Stimulated activated CD8-positive, alpha-beta memory T cell treated with anti-CD3 and anti-CD28 coated beads, Interleukin-15, amount 100 ng/mL, for 4 hours (primary cell): ENCODE measurements at places on chromosomes 12 and 14.

- DNase-seq, result no peak
Measured at GRCh38 chr12:12365931-12366431, 9.1 kb downstream of the BORCS5 start.

DNA sequence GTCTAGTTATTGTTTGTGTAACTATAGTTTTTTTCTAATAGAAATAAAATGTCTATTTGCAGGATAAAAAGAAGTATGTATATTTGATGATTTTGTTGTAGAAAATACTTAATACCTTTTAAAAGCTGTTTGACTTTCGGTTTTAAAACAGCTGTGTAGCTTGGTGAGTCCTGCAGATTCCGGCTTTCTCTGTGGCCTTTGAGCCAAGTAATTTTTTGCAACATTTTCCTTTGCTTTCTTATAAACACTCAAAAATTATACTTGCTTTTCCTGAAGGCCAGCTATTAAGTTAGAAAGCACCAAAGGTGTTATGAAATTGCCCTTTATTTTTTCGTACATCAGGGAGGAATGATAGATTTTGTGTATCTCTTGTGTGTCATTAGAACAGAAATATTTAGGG, 63.6 kb downstream of the CRADD start:
- no peak for DNase-seq

- DNase-seq, result no peak
Measured at GRCh38 chr12:59500335-59500734, 95.5 kb upstream of the SLC16A7 start.

DNA sequence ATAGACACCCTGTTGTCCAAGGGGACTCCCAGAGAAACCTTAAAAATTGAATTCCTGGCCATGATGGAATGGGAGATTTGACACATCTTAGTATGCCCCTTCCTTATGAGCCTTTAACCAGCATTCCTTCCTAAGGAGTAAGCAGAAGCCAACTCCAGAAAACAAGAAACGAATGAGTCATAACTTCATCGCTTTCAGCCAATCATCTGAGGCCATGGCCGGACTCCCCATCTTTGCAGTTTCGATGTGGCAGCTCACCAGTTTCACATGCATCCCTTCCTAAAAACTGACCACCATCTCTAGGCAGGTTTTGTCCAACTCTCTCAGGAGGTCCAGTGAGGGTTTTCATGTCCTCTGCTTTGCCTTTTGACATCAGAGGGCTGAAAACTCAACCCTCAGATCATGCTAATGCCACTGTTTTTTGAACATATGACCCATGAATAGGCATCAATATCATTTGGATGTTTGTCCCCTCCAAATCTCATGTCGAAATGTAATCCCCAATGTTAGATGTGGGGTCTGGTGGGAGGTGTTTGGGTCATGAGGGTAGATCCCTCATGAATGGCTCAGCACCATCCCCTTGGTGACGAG, 19.9 kb downstream of the DAAM1 start:
- DNase-seq, result no peak

DNA sequence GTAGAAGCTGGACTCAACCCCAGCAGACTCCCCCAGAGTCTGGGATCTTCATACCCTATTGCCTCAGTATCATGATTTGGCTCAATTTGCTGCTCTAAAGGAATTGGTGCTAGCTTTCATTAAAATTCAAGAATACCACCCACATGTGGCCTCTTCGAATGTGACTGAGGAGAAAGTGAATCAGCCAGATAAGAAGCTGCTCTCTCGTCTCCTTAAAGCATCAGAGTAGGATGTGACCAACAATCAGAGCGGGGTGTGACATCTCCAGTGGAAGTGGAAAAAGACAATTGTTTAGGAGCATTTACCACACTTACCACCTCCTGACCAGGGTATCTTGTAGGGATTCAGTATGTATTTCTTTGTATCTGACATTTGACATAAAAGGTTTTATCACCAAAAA, 278.2 kb upstream of the DIO2 start:
- DNase-seq, result no peak

DNA sequence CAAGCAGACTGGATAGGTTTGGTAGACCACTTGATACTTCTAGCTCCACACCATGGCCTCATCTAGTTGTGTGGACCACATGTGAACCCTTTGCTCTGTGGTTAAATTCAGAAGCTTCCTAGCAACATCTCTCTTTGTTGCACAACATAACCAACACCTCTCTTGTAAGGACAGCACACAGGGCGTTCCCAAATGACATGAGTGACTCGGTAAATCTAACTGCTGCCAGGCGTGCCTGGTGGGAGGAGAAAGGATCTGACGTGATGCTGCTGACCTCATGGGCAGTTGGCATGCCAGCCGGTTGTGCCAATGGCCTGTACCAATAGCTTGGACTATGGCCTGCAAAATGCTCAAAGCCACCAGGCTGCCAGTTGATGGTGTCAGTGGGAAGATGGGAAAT, 93.8 kb downstream of the CPSF2 start:
- DNase-seq, result no peak

DNA sequence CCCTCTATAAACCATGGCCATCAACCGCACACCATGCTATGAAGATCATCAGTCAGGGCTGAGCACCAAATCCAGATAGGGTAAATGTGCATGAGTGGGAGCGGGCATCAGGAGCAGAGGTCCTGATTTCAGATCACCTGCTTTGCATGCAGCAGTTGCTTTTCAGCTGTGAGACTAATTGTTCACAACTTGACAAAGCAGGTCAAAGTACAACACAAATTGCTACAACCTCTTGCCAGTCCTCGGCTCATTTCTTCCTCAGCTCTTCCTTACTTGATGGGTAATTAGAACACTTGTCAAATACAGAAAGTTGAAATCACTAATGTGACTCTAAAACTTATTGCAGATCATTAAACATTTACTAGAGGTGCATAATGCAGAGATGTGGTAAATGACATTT, 171.6 kb downstream of the PPM1H start:
- no peak for DNase-seq

GRCh38 chr12:24948420-24948756, 513 bp downstream of the BCAT1 start:
- no peak for DNase-seq

DNA sequence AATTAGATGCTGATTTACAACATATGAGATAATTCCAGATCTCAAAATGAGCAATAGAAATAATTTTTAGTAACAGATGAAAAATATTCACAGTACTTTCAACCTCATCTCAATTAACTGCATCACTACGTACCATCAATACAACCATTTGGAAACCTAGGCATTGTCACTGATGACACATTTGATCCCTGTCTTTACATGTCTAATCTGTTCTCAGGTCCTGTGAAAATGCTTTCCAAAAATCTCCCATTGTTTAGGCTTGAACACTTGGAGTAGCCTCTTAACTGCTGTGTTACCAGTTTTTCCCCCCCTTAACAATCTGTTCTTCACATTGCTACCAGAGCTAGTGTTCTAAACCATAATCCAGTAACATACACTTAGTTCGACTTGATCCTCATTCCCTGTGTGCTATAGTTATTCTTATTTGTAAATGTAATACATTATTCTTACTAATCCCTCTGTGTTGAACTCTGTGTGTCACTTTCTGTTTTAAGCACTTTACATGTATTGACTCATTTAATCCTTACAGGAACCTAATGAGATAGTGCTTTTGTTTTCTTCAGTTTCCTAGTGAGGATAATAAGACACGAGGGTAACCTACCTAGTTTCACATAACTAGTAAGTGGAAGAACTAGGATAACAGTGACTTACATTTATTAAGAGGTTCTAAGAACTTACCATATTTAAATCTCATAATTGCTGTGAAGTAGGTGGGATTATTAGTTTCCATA, 41.7 kb downstream of the LARP4 start:
- no peak for DNase-seq

GRCh38 chr14:100865682-100866591, 37.6 kb downstream of the RTL1 start:
- no peak for DNase-seq

DNA sequence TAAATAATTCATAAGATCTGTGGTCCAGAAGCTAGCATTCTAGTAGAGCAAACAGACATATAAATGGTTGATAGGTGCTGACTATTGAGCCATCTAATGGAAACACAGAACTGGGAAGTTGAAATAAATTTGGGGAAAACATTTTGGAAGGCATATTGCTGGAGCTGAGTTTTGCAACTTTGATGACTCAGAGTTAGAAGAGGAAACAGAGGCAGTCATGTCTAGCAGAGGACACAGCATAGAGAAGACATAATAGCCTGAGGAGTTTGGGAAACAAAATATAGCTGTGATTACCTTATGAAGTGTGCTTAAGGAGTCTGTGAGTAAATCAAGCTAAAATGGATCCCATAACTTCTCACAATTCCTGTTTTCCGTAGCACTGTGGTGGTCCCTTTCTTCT, 86.9 kb upstream of the FLRT2 start:
- DNase-seq, result no peak

DNA sequence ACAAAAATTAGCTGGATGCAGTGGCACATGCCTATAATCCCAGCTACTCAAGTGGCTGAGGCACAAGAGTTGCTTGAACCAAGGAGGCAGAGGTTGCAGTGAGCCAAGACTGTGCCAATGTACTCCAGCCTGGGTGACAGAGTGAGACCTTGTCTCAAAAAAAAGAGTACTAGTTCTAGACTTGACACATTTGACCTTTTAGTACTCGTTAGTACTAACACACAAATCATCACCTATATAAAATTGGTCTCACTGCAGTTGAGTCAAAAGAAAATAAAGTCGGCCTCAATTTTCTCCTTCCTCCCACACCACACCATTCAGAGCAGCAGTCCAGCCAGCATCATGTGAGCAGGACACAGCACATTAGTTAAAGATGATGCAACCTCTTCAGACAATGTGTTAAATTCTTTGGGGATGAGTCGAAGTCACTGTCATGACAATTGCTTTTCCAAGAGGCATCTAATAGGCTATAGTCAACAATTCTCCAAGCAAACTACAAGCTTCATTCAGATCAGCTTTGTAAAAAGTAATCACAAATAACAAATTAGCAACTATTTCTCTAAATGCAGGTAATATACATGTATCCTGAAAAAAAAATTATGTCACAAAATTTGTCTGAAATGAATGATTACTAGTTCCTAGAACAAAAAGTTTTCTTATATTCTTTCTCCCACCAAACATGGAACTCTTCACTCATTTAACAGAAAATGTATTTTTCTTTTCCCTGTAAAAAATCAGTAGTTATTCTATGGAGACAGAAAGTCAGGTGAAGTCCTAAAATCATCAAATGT, 55.6 kb downstream of the CLIP1 start:
- DNase-seq, result no peak

DNA sequence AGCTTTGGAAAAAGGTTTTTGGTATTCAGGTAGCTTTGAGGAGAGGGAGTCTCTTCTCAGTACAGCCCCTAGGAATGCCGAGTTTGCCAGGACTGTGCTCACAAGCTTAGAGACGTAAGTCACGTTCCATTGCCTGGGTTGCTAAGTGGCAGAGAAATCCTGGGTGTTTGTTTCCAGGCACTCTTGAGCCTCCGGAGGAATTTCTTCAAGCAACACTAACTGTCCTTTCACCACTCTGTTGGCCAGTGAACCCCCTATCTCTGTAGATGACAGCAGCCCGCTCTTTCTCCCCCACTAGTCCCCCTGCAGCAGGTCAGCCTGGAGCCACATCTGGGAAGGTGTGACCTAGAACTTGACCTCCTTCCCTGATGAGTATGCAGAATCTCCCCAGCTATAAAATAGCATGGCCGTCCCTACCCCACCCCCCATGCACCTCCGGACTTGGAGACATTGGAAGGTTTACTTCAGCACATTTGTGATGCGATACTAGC, 162.7 kb downstream of the ZFP36L1 start:
- no peak for DNase-seq

GRCh38 chr12:7832059-7832696, 40.5 kb downstream of the SLC2A14 start:
- no peak for DNase-seq

- no peak for DNase-seq
Measured at GRCh38 chr12:13133886-13134285, 30.4 kb upstream of the GSG1 start.

- DNase-seq, result no peak
Measured at GRCh38 chr14:54451961-54452360, 10.8 kb upstream of the CNIH1 start.

GRCh38 chr12:21828136-21828775, 53.8 kb upstream of the KCNJ8 start:
- no peak for DNase-seq

GRCh38 chr14:58752771-58753201, 115.0 kb downstream of the DACT1 start:
- DNase-seq, result no peak

- DNase-seq, result no peak
Measured at GRCh38 chr12:14554281-14555007, 13.2 kb downstream of the PLBD1 start.

DNA sequence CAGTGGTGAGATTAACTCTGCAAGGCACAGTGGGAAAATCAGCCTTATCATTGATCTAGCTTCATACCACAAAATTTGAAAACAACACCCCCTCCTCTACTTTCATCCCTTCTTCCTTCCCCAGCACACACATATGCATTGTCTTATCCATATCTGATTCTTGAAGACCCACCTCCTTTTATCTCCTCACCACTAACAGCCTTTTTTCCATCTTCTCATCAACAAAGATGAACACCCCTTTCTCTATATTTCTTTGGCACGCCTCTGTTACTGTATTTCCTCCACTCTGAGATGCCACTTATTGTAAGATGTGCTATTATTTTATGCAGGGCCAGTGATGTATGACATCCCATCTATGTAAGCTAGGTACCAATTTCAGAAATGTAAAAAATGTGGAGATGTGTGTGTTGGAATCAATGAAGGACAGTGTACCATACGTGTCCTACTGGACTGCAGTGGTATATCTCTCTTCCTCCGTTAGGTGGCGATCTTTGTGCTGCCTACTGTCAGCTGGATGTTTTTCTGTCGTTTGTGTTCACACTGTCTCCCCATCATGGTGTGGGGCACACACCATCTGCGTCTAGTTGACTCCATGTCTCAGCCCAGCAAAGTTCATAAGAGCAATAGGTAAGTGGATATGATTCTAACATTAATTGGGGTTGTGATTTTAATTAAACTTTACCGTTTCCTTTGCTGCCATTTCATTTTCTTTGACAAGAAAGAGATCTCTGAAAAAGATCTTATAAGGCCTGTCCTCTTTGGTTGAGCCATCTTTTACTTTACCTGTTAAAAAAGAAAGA, 24.0 kb downstream of the CCDC38 start:
- DNase-seq, result peak; percentile 1

GRCh38 chr14:54480830-54481562, 7.8 kb downstream of the GMFB start:
- DNase-seq, result no peak

- DNase-seq, result no peak
Measured at GRCh38 chr12:46450279-46450748, 77.7 kb upstream of the SLC38A2 start.

GRCh38 chr14:58098507-58098906, 53.5 kb downstream of the ARMH4 start:
- no peak for DNase-seq

DNA sequence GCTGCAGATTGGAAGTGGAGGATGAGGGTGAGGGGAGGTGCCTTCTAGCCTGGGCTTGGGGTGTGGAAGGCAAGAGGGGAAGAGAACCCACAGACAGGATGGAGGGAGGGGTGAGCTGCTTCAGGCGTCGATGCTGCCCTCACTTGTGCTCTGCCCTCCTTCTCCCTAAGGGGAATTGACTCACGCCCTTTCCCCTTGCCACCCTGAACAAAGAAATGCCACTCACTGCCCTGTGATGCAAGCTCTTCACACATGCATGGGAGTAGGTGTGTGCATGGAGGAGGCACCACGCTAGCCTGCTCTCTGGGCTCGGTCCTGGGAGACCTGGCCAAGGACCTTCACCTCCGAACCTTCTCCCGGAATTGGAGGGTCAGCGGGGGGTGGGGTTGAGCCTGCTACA, 35.7 kb upstream of the PRMT8 start:
- DNase-seq, result no peak

- DNase-seq, result no peak
Measured at GRCh38 chr12:109625131-109625559, 51.6 kb downstream of the MVK start.
